T-cell (primary cell): ENCODE measurements at places on chromosomes 5 and 9.

GRCh38 chr5:179610903-179611265 is 12.6 kb downstream of the HNRNPH1 start:
- peaks cover 9% of the 10 kb centered on the region for H3K36me3 ChIP-seq
- H3K4me3 ChIP-seq, result no peak overlapping the region
- no peak overlapping the region for H3K27ac ChIP-seq
- no peaks in the 10 kb centered on the region for H3K27me3 ChIP-seq

DNA sequence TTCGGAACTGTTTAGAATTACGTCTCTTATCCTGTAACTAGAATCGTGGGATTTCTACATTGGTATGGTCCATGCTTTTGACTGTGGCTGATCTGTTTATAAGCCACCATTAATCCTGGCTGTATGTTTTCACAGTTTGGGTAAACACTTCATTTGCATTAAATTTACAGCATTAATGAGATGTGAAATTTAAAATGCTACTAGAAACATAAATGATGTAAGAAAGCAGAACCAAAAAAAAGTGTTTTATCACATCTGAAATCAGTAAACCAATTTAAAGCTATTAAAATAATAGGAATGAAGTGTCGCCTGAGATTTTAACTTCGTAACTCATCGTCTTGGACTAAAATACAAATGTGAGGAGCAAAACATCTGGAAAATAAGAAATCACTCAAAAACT is 201.7 kb downstream of the NFIB start:
- no peak overlapping the region for H3K27ac ChIP-seq
- no peaks in the 10 kb centered on the region for H3K36me3 ChIP-seq
- no peaks in the 10 kb centered on the region for H3K4me1 ChIP-seq
- no peaks in the 10 kb centered on the region for H3K27me3 ChIP-seq
- DNase-seq, result no peak

DNA sequence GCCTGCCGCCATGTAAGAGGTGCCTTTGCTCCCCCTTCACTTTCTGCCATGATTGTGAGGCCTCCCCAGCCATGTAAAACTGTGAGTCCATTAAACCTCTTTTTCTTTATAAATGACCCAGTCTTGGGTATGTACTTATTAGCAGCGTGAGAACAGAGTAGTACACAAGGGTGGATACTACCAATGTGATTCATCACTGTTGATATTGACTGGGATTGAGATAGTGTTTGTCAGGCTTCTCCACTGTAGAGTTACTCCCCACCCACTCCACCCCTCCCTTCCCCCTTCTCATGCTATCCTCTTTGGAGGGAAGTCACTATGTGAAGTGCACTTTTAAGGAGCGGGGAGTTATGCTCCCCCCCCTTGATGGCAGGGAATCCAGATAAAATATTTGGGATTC is 11.4 kb upstream of the CRHBP start:
- no peak for DNase-seq
- no peak overlapping the region for H3K4me3 ChIP-seq
- H3K27ac ChIP-seq, result no peak overlapping the region
- H3K4me1 ChIP-seq, result no peaks in the 10 kb centered on the region

DNA sequence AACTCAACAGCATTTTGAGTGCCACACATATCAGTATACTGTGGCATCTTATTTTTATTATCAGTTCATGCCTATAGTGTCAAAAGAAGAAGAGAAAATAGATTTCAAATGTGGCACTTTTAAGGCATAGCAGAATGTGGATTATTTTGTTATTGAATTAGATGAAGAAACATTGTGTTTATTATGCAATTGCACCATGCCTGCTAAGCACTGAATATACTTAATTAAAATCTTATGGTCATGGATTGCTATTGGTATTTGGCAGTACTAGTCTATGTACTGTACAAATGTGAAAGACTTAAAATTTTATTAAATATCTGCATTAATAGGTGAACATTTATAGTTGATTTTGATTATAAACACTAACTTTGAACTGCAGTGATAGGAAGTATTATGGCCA is 128.8 kb downstream of the FER start:
- no peak for DNase-seq
- no peaks in the 10 kb centered on the region for H3K27me3 ChIP-seq
- no peak overlapping the region for H3K27ac ChIP-seq
- H3K36me3 ChIP-seq, result no peaks in the 10 kb centered on the region
- H3K4me1 ChIP-seq, result no peaks in the 10 kb centered on the region

GRCh38 chr5:56656846-56657726 is 158.3 kb upstream of the MAP3K1 start:
- no peaks in the 10 kb centered on the region for H3K36me3 ChIP-seq
- H3K27me3 ChIP-seq, result no peaks in the 10 kb centered on the region
- DNase-seq, result no peak
- H3K4me3 ChIP-seq, result no peak overlapping the region

- H3K4me1 ChIP-seq, result no peaks in the 10 kb centered on the region
- peaks cover 6% of the 10 kb centered on the region for H3K36me3 ChIP-seq
Measured at GRCh38 chr5:177604116-177604521, 4.2 kb downstream of the B4GALT7 start.

- peaks cover 3% of the 10 kb centered on the region for H3K4me1 ChIP-seq
- H3K27me3 ChIP-seq, result peaks cover 15% of the 10 kb centered on the region
- H3K27ac ChIP-seq, result no peak within 1 kb of the TSS
- peak within 1 kb of the TSS; percentile 77 for H3K4me3 ChIP-seq
- H3K36me3 ChIP-seq, result no peaks in the 10 kb centered on the region
Measured at GRCh38 chr5:52989025-52989780, at the start of gene ITGA2. Gene ITGA2 (plus strand): TSS chr5:52989352. CDS start chr5:52989469, 117 bp downstream.

- no peak overlapping the region for H3K27ac ChIP-seq
- no peak overlapping the region for H3K4me3 ChIP-seq
- no peak for DNase-seq
- H3K4me1 ChIP-seq, result peaks cover 4% of the 10 kb centered on the region
- H3K27me3 ChIP-seq, result peaks cover 31% of the 10 kb centered on the region
Measured at GRCh38 chr5:178284996-178285395, 52.4 kb upstream of the PHYKPL start.

DNA sequence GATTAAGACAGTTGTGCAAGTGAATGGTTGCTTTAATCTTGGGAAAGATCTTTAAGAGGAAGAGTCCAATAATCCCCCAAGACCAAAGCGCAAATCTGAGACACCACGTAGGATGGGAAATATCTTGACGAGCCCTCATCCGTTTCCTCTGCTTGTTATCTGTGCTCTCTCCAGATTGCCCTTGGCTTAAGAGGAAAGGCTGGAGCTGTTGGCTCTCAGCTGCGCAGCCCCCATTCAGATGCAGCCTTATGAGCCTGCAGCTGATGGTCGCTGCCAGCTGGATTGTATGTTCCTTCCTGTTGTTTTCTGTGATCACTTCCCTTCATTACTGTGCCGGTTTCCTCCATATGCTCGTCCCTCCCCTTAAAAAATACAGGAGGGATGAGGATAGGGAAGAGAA is 47.7 kb downstream of the PWWP2A start:
- no peak overlapping the region for H3K27ac ChIP-seq
- no peaks in the 10 kb centered on the region for H3K27me3 ChIP-seq
- H3K36me3 ChIP-seq, result peaks cover 7% of the 10 kb centered on the region
- no peak overlapping the region for H3K4me3 ChIP-seq

GRCh38 chr9:35553670-35554543 is 51.2 kb upstream of the TESK1 start:
- no peak overlapping the region for H3K4me3 ChIP-seq
- H3K27me3 ChIP-seq, result no peaks in the 10 kb centered on the region
- H3K36me3 ChIP-seq, result no peaks in the 10 kb centered on the region

DNA sequence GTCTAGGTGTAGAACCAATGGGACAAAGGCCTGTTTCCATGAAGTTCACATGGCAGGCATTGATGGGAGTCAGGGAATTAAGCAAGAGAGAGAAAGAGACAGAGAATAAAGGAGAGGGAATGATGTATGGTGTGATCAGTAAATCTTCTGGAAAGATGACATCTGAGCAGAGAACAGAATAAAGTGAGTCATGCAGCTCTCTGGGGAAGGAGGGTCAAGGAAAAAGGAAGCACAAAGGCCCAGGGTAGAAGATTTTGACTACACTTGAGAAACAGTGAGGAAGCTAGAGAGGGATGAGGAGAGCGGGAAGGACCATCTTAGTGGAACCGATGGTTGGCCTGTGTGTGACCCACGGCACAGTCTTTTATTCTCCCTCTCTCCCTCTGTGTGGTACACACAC is 425.9 kb downstream of the SPOCK1 start:
- H3K4me3 ChIP-seq, result no peak overlapping the region
- H3K4me1 ChIP-seq, result no peaks in the 10 kb centered on the region
- no peaks in the 10 kb centered on the region for H3K27me3 ChIP-seq

- no peak overlapping the region for H3K27ac ChIP-seq
- no peaks in the 10 kb centered on the region for H3K4me1 ChIP-seq
- H3K27me3 ChIP-seq, result no peaks in the 10 kb centered on the region
- H3K36me3 ChIP-seq, result no peaks in the 10 kb centered on the region
- no peak for DNase-seq
- H3K4me3 ChIP-seq, result no peak overlapping the region
Measured at GRCh38 chr9:135022191-135022870, 65.1 kb upstream of the OLFM1 start.

GRCh38 chr5:59496524-59497134 is 396.9 kb downstream of the PDE4D start:
- peaks cover 6% of the 10 kb centered on the region for H3K27me3 ChIP-seq
- H3K36me3 ChIP-seq, result no peaks in the 10 kb centered on the region
- no peak overlapping the region for H3K27ac ChIP-seq
- H3K4me3 ChIP-seq, result no peak overlapping the region

- H3K36me3 ChIP-seq, result no peaks in the 10 kb centered on the region
- H3K27ac ChIP-seq, result no peak overlapping the region
- no peaks in the 10 kb centered on the region for H3K4me1 ChIP-seq
- DNase-seq, result no peak
- no peak overlapping the region for H3K4me3 ChIP-seq
- no peaks in the 10 kb centered on the region for H3K27me3 ChIP-seq
Measured at GRCh38 chr5:35151146-35151920, 79.0 kb downstream of the PRLR start.

DNA sequence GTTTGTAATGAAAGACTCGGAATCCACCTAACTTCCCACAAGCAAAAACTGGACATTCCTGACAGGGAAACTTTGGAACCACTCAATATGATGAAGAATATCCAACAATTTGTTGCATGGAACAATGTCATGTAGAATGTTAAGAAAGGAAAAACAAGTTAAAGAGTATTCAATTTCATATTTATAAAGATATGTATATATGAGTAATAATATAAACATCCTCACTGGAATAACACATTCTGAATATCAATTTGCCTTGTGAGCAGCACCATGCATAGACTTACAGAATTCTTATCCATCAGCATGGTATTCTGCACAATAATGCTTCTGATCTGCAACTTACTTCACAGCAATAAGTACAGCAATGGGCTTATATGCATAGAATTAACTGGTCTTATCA is 650.3 kb downstream of the SEMA5A start:
- DNase-seq, result no peak
- H3K4me3 ChIP-seq, result no peak overlapping the region
- no peaks in the 10 kb centered on the region for H3K27me3 ChIP-seq

DNA sequence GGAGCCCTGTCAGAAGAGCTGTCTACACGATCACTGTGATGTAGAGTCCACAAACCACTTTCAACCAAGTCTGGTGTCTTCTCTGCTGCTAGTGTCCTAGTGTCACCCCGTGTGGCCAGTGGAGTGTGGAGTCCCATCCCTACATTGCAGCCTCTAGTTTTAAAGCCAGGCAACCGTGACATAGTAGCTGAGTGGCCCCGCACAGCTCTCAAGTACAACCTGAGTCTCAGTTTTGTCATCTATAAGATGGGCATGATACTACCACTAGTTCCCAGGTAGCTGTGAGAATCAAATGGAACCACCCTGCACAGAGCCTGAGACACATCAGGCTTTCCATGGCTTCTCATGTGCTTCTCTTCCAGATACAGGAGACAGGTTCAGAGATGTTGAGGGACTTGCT is 43.2 kb upstream of the AKNA start:
- no peaks in the 10 kb centered on the region for H3K36me3 ChIP-seq
- H3K27me3 ChIP-seq, result peaks cover 10% of the 10 kb centered on the region
- H3K4me3 ChIP-seq, result no peak overlapping the region
- H3K27ac ChIP-seq, result no peak overlapping the region
- no peaks in the 10 kb centered on the region for H3K4me1 ChIP-seq
- DNase-seq, result no peak
